8988T (cell line): ENCODE measurements at places on chromosomes 12 and 14.

- DNase-seq: no peak
Observed at GRCh38 chr14:20697273-20698017, 8.9 kb downstream of the ANG start.

DNA sequence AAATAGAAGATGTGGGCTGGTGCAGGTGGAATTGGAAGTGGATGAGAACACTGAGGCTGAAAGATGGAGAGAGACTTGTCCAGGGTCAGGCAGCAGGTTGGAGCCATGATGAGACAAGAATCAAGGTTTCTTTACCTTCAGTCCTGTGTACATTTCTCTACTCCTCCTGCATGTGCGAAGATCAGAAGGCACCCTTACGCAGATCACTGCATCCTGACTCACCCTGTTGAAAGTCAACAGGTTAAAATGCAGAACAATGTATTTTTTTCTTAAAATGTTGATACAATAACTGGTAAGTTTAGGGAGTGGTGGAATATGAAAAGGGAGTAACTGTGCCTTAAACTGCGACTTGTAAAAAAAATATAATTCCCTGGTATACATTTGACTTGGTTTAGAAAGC lies 47.8 kb downstream of the TESPA1 start:
- DNase-seq: no peak

- DNase-seq: no peak
Observed at GRCh38 chr12:78725951-78726580, 138.5 kb upstream of the SYT1 start.

GRCh38 chr14:21455592-21455911 lies 371 bp downstream of the CHD8 start:
- DNase-seq: no peak

DNA sequence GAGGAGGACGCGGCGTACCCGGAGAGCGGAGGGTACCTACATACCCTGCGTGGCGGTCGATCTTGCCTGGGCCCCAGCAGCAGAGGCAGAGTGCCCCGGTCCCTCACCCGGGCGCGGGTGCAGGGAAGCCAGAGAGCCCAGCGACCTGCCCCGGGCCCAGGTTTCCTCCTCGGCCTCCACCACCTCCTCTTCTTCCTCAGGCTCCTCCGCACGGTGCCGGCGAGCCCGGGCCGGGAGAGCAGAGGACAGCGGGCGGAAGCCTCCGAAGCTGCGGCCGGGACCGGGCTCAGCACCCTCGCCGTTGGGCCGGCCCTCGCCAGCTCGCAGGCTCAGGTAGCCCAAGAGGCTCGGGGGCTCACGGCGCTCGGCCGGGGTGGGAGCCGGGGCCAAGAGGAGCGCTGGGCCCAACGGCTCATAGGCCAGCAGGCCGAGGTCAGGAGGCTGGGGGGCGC lies 6.6 kb downstream of the ZNF219 start:
- DNase-seq: peak; percentile 26

- no peak for DNase-seq
Observed at GRCh38 chr14:100028990-100029677, 36.1 kb upstream of the EVL start.

DNA sequence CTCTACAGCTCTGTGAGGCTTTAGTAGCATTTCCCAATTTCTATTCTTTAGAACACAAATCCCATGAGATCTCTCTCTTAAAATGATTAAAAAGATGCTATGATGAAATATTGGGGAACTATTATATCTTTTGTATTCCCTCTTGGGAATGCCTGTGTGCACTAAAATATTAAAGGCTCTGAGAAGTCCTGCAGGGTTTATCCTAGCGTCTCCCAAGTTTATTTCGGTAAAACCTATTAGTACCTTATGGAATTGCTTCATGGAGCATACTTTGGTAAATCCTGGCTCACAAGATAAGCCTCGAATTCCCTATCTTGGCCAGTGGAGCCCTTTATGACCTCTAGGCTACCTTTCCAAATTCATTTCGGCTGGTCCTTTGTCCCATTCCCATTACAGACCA lies 306.8 kb downstream of the VRK1 start:
- no peak for DNase-seq

DNA sequence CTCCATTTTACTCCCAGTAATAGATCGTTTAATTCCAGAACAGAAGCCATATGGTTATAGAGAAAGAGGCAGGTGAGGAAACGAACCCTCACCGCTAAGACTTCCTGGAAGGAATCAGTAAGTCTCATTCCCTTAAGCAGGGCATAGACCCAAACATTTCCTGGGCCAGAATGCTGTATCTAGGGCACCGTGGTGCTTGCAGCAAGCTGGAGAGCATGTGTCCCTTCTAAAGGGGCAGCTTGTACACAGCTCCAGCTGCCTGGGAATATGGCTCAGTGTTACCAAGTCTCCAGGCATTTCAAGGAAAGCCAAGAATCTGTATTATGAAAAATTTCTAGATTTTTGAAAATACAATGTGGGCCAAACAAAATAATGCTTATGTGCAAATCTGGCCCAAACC lies 73.4 kb downstream of the PPM1H start:
- DNase-seq: no peak
